Hepatic stellate cell (primary cell): ENCODE measurements at places on chromosomes 12 and 14.

DNA sequence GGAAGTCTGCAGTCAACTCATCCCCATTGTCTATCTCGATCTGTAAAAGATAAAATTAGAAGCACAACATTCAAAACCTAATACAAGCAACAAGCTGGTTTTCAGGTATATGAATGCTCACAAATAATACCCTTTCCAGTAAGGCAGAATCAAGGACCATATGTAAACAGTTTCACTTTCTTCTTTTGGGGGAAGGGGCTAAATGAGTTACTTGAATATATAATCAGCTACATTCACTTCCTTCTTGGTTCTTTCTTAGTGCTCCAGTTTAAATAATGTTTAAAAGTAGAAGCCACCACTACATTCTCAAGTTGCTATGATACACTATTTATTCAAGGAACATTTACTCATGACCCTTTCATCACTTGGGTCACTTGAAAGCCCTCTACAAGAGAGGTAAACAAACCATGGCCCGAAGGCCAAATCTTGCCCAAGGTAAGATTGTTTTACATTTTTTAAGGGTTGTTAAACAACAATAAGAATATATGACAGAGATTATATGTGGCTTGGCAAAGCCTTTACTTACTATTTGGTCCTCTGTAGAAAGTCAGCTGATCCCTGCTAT lies 10.3 kb downstream of the TWF1 start:
- DNase-seq, result no peak

DNA sequence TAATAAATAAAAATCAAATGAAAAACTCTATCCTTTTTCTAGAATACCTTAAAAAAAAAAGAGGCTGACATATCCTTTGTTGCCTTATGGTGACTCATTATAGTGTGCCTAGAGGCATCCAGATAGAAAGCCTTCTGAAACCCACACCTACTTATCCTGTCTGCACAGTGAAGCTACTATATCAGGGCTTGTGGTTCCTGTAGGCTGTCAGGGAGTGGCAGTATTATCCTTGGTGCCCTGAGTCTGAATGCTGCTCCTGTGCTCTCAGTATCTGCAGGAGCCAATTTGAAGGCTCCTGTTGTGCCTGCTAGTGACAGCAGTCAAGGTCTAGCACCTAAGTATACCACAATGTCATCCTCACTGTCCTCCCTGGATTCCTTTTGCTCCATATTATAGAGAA lies 168.4 kb upstream of the AVPR1A start:
- no peak for DNase-seq

DNA sequence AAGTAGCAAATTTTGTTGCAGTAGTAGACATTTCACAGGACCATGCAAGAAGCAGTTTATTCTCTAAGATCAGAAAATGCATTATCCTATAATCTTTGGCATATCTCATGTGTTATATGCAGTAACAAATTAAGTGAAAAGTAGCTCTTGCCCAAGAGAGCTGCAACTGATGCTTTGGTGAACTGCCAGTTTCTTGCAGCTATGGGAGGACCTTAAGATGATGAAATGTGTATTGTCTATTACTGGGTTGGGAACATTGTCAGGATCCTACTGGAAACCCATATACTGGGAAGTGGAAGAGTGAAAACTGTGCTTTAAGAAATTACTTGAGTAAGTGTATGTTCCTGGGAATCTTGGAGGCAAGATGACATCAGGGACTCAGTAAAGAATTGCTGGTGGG lies 238.8 kb downstream of the DACT1 start:
- no peak for DNase-seq

- no peak for DNase-seq
These were observed 13.7 kb downstream of the DDX54 start for GRCh38 chr12:113171543-113171942.

- DNase-seq, result no peak
These were observed 87.4 kb downstream of the SYT1 start for GRCh38 chr12:78951803-78952551.

DNA sequence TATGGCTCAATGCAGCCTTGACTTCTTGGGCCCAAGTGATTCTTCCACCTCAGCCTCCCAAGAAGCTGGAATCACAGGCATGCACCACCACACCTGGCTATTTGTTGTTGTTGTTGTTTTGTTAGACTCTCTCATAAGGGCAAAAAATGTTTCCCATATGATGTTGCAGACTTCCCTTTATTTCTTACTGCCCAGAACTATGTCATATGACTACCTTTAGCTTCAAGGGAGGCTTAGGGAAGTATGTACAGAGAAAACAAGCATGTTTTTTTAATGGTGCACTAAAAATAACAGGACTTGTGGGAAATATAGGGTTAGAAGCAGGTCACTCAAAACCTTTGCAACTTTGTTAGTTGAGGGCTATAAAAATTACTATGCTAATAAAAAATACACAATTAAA lies 4.3 kb upstream of the GPR19 start:
- no peak for DNase-seq

DNA sequence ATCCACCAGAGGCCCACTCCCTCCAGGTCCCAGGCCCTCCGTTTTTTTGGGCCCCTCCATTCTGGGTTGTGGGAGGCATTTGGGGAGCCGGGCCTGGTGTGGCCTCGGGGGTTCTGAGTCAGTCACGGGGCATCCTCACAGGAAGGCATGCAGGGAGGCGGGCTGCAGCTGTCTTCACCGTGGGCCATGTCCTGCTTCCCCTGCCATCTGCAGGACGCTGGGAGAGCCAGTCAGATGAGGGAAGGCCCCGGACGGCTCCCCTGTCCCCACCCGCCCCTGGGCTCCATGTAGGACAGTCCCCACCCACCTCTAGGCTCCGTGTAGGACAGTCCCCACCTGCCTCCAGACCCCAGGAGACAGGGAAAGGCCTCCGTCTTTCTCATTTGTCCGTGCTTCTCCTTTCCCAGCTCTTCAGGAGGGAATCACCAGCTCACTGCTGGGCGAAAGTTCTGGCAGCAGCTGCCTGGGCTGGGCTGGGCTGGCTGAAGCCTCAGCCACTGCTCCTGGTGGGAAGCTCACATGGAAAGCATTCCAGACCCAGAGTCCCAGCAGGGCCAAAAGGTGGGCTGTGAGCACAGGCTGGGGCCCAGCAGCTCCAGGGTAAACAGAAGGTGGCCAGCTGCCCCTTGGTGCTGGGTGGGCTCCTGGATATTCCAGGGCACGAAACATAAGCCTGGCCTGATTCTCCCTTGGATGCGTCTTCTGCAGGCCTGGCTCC lies 217.8 kb downstream of the KIF26A start:
- DNase-seq, result no peak

DNA sequence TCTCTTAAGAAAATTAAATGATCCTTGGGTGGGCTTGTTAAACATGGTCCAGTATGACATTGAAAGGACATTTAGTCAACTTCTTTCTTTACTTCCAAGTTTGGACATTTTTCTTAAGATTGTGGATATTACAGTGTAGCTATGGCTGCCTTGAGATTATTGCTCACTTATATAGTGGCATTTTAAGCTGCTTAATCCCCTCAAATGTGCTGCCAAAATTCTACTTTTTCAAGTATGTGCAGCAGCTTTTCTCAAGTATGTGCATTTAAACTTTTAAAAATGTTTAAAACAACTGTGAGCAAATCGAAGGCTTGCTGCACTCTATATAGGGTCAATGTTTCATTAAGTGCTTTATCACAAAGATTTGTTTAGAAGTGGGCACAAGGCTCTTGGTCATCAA lies 7.4 kb downstream of the TXNRD1 start:
- no peak for DNase-seq

GRCh38 chr14:26097852-26098251 lies 500.0 kb downstream of the NOVA1 start:
- DNase-seq, result no peak

DNA sequence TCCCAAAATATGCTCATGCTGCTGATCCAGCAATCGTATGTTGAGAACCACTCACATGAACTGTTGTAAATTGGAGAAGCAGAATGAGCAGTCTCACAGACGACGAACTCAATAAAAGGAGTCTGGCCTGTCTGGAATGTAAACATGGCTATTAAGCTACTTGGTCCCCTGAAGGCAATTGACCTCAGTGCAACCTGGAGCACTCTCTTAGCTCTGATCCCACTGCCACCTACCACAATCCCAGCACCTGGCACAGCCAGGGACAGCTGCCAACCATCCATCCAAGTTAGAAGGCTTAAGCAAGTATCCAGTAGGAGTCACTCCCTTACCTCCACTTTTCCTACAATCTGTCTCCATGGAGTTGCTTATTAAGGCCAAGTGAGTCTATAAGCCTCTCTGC lies 406.9 kb upstream of the CLEC14A start:
- no peak for DNase-seq

DNA sequence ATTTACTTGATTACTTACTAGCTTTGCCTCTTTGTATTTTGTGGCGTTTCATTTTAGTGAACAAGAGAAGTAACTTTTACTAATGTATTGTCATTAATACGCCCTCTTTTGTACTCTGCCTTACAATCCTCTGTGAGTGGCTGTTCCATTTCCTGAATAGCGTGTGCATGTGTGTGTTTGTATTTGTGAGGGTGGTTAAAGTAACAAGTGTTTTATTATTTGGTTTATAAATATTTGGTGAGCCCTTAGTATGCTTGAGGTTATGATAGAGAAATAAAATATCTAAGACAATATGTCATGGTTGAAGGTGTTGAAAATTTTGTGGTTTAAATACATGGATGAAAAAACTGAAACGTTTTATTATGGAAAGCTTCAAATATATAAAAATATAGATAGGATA lies 71.7 kb upstream of the REP15 start:
- DNase-seq, result no peak

DNA sequence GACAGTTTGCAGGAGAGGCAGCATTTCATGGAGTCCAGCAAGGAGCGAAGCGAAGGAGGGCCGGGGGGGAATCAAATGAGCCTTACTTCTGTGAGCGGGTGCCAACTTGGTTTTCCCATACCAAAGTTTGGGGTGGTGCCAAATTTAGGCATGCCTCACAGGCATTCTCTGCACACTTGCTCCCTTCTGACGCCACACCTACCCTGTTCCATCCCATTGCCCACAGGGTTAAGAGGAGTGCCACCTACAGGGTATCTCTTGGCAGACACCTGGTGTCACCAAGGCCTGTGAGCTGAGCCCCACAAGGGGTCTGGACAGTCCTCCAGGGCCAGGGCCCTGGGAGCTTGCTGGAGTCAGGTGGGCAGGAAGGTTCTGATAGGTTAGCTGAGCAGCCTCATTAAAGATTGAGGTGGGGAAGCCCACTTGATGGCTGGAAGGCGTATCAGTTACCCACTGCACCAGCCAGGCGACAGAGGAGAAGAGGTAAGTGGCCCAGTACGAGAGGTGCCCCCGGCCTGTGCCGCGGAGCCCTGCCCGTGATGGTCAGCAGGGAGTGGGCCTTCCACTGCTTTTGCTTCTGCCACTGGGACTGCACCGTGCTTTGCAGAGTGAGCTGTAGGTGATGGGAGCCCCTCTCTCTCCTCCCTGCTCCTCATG lies 45.2 kb downstream of the DEGS2 start:
- DNase-seq, result no peak

- DNase-seq, result no peak
These were observed 161.3 kb upstream of the TMCC3 start for GRCh38 chr12:94811611-94812010.

DNA sequence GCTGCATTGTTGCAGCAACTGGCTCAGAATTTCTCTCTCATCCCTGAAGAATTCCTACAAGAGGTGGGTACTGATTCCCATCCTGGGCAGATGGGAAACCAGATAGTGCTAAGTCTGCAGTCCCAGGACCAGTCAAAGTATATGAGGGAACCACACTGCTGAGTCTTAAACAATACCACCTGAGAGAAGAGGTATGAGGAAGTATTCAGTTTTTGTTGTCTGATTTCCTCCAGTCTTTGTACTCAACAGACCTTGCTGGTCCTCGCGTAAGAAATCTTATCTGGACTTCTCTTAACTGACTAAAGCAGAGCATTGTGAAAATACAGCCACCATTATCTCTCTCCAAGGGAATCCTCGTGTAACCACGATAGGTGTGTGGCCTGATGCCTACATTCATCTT lies 3.6 kb upstream of the EDDM3A start:
- DNase-seq, result no peak

GRCh38 chr14:40197344-40197743 lies 765.1 kb upstream of the FBXO33 start:
- no peak for DNase-seq

DNA sequence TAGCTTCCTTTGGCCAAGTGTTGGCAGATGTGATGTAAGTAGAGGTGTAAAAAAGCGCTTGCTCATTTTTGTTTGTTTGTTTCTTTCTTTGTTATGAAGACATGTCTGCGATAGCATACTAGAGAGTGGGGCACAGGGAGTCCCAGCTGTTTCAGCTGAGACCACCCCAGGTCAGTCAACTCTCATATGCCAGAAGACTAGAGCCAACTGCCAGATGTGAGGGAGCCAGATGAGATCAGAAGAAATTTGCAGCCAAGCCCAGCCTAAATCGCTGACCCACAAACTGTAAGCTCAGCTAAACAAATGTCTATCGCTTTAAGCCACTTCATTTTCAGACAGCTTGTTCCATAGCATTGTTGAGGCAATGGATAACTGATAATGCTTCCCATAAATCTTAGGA lies 397.1 kb downstream of the APAF1 start:
- no peak for DNase-seq

GRCh38 chr14:50099335-50099734 lies 17.0 kb downstream of the VCPKMT start:
- DNase-seq, result no peak

GRCh38 chr12:79983986-79984620 lies 49.2 kb upstream of the PPP1R12A start:
- DNase-seq, result peak; percentile 26

- DNase-seq, result no peak
These were observed 1.4 kb downstream of the LBHD2 start for GRCh38 chr14:103085106-103086091.

DNA sequence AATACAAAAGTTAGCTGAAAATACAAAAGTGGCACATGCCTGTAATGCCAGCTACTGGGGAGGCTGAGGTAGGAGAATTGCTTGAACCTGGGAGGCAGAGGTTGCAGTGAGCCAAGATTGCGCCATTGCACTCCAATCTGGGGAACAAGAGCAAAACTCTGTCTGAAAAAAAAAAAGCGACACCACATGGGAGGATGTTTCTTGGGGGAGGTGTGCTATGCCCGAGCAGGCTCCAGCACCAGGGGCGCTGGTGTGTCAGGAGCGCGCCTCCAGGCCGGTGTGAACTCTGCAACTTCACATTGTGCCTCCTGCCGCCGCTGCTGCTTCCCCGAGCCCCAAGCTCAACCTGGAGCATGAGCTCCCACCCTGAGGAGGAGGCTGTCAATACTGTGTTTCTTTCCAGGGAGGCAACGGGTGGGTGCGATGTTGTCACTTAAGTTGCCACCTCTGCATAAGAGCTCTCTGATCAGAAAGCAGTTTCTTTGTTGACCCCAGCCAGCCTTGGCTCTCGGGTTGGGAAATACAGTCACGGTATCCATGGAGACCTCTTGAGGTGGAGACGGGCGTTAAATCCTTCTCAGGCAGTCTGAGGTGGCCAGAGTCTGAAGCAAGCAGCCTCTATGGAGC lies 18.9 kb downstream of the DEGS2 start:
- no peak for DNase-seq

DNA sequence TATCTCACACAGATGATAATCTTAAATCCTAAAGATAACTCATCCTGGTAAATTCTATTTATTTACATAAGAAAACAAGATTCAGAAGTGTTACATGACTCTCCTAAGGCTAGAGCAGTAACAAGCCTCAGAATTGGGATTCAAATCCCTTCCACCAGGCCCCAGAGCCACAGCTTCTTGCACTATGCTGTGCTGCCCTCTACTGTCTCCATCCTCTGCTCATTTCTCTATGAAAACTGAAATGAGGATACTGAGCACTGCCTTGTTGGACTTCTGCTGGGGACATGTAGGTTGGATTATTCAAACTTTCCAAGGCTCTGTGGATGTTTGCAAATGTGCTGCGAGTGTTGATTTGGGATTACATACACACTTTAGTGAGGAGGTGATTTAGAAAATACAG lies 23.5 kb upstream of the C12orf50 start:
- peak; percentile 4 for DNase-seq
